Activated T-helper 1 cell treated with Interleukin-2 at 50 U/mL for 16 hours (primary cell): ENCODE measurements at places on chromosomes 11 and 22.

DNA sequence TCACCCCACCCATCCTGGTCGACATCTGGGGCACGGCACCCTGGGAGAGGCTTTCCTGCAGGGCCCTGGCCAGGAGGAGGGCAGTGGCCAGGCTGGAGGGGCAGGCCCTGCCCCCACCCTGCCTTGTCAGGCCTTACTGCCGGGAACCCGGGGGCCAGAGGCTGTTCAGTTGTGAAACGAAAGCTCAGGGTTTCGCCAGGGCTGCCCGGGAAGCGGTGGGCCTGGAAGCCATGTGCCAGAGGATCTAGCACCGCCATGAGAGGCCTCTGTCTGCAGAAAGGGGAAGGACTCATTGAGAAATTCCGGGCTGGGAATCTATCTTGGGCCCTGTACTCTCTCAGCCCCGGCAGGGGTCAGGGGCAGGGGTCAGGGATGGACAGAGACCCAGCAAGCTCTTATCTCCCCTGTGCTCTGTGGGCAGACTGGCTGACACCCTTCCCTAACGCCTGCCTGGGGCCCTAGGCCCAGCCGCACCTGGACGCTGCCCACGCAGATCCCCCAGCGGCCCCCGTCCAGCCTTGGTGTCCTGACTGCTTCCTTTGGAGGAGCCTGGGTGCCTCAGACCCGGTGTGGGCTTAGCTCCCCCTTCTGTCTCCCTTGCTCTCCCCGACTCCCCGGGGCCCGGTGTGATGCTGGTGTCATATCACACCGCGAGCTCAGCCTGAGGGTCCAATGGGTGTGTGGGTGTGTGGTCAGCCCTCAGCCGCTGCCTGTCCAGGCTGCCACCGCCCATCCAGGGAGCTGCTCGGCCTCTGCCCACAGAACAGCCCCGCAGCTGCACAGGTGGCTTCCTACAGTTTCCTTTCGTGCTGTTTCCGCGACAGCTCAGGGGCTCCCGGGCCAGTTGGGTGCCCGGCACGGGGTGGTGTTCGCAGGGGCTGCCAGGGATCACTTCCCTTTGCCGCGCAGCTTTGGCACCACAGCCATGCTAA is 6.5 kb downstream of the PIM3 start:
- DNase-seq = no peak

DNA sequence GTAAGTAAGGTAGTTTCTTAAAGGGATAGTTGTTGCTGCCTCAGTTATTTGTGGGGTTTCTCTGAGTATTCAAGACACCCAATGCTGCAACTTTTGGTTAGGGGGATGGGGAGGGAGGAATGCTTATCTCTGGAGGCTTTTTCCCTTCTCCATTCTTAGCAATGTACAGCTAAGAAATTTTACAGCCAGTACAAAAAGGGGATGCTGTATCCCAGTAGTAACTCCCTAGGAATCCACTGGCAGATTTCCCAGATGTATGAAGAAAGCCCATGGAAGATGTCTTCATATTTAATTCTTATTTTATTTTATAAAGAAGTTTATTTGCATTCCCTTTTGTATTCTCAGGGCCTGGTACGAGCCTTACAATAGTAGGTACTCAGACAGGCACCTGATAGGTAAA is 154.8 kb downstream of the ENTHD1 start:
- DNase-seq = no peak

GRCh38 chr11:69909561-69910518 is 90.6 kb upstream of the FGF3 start:
- DNase-seq = no peak

GRCh38 chr11:45298718-45299117 is 12.6 kb upstream of the SYT13 start:
- DNase-seq = no peak

GRCh38 chr11:20443596-20443995 is 56.1 kb downstream of the PRMT3 start:
- no peak for DNase-seq

- peak; percentile 27 for DNase-seq
These were observed 74.9 kb upstream of the HORMAD2 start for GRCh38 chr22:30005213-30005857.

- DNase-seq = no peak
These were observed 3.8 kb downstream of the OSBPL5 start for GRCh38 chr11:3161309-3161708.

GRCh38 chr11:128201009-128201408 is 386.3 kb downstream of the ETS1 start:
- no peak for DNase-seq

DNA sequence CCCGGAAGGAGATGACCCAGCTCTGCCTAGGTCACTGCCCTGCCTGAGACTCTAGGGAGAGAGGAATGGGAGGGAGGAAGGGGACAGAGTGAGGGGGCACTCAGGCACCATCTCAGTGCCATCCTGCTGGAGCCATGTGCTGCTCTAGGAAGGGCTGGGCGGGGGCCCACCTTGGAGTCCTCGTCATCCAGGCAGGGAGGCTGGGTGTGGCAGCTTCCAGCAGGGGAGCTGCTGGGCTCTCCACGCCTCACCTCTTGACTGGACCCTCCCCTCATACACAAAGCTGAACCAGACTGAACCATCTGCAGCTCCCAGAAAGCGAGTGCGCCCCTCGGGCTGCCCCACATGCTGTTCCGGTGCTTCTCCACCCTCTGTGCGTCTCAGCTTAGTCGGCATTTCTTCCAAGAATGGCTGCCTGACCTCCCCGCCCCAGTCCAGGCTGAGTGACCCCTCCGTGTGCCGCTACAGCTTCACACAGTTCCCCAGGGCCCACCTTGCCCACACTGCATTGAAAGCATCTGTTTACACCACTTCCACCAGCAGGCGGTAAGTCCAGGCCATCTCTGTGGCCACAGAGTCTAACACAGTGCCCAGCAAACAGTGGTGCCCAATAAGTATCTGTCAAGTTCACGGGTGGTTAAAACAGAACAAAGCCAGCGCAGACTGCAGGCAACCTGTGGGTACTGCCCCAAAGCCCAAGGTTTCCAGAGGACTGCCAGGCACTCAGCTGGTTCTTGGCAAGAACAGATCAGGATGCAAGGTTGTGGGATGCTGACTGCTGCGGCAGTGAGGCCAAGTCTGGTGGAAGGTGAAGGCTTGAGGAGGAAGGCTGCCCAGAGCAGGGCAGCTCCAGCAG is 9.4 kb upstream of the TRIM29 start:
- no peak for DNase-seq

DNA sequence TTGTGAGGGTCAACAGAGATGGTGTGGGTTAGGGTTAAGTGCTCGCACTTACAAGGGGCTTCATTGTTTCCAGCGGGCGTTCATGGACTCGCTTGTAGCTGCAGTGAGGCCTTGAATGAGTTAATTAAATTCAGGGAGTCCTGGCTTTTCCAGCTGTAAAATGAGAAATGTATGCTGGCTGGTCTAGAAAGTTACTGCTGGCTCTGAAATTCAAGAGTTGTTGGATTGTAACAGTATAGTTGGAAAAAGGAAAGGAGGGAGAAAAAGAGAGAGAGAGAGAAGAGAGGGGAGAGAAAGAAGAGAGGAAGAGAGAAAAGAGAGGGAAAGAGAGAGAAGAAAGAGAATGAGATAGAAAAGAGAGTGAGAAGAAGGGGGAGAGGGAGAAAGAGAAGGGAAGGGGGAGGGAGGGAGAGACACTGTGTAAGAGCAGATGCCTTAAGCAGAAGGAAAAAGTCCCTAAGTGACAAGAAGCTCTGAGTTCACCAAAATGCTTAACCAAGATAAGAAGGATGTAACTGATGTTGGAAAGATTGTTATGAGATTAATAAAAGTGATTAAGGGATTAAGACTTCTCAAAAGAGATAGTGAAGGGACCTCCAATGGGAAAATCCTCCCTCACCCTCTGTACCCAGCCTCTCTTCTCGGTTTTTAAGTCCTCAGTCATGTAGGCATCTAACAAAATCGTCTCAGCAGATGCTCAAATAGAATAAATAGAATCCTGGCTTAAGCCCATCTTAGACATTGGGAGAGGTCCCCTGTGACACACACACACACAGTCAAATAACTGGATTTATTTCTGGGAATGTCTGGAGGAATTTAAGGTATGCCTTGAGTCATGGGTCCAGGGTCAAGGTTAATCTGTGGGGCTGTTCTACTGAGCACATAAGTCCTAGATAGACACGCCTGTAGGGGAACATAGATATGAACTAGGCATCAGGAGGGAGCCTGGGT is 477.9 kb downstream of the MIAT start:
- DNase-seq = no peak

- no peak for DNase-seq
These were observed 44.2 kb downstream of the TENM4 start for GRCh38 chr11:79396674-79397073.

DNA sequence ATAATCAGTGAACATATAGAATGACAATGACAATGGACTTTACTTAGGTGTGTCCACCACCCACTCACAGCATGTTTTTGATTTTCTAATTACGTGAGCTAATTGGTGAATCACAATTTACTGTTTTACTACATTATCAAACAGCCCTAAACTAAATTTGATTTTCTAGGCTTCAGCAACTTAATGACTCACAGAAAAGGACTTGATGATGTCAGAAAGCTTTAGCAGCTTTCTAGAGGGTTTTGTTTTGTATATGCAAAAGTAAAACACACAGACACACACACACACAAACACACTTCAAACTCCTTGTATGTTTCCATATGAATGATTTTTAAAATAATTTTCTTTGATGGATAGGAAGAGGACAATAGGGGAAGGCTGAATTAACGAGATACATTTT is 878.6 kb upstream of the CCDC90B start:
- no peak for DNase-seq

DNA sequence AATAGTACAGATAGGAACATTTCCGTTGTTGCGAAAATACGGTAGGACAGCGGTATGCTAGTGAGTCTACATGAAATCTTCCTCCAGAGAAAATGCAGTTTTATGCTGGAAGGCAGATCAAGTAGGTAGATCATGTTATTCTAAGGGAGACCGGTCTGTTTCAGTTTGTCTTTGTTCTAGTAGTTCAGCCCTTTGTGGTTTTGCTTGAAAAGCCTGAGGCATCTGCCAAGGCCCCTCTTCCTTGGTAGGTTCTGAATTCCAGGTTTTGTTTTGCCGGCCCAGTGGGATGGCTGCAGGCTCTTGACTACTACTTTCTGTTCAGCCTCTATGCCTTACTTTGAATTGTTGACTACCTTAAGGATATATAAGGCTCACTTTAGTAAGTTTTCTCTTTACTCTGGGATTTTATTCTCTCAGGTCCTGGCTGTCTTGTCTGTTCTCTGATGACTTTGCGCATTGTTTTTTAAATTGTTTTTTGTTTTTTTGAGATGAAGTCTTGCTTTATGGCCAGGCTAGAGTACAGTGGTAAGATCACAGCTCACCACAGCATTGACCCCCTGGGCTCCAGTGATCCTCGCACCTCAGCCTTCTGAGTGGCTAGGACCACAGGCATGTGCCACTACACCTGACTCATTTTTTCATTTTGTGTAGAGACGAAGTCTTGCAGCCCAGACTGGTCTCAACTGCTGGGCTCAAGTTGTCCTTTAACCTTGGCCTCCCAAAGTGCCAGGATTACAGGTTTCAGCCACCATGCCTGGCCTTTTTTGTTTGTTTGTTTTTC is 53.7 kb downstream of the HIPK3 start:
- DNase-seq = no peak

DNA sequence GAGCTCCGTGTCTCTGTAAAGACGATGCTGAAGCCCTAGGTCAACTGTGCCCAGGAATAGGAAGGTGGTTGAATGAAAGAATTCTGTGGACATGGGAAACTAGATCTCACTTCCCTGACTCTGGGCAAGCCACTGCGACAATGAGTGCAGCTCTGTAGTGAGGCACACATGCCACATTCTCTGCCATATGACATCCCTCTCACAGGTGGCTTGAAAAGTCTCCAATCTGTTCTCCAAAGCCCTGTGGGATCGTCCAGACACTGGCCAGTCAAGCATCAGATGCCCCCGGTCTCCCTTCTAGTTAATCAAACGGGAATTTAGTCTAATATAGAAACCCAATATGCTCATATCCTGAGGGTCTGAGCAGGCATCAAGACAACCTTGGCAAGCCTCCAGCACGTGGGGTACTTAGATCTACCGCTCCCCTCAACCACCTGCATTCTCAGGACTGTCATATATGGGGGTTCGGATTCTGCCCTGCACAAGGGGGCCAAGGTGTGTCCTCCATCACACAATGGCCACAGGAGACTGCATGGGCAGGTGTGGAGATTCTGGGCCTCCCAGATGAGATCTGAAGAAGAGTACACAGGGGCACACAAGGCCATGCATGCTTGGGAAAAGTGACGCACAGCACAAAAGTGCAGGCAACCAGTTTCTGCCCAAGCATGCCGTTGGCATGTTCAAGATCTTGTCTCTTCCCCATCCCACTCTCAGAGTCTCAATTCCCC is 11.9 kb downstream of the DKK3 start:
- DNase-seq = no peak

- DNase-seq = no peak
These were observed 72.9 kb upstream of the LMO1 start for GRCh38 chr11:8336356-8337129.

DNA sequence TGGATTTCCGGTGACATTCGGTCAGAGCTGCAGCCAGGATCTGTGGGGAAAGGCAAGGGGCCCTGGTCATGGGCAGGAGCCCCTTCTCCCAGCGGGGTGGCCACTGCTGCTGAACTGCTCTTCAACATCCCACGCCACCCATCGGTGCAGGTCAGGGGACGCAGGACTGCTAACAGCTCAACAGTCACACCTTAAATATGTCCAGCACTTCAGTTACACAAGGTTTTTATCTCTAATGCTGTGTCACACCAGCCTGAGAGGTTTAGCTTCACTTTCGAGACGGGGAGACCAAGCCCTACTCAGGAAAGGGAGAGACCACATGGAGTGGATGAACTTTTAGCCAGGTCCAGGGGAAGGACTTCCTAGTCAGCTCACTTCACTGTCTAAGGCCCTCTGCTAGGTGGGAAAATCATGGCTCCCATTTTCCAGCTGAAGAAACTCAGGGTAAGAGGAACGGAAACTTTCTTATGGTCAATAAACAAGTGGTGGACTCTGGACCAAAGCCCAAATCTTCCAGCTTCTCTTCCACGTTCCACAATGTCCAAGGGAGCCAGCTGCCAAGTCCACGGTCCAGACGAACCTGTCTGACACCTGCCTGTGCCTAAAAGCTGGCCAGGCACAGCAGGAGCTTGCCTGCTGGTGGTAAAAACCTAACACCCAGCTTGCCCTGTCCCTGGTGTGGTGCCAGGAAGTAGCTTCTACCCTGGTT is 21.0 kb upstream of the CHADL start:
- no peak for DNase-seq
